ENCODE measurements at places on chromosomes 16 and 17.
A peak's percentile ranks its signal among the peaks of the same experiment; 100 is the strongest.

DNA sequence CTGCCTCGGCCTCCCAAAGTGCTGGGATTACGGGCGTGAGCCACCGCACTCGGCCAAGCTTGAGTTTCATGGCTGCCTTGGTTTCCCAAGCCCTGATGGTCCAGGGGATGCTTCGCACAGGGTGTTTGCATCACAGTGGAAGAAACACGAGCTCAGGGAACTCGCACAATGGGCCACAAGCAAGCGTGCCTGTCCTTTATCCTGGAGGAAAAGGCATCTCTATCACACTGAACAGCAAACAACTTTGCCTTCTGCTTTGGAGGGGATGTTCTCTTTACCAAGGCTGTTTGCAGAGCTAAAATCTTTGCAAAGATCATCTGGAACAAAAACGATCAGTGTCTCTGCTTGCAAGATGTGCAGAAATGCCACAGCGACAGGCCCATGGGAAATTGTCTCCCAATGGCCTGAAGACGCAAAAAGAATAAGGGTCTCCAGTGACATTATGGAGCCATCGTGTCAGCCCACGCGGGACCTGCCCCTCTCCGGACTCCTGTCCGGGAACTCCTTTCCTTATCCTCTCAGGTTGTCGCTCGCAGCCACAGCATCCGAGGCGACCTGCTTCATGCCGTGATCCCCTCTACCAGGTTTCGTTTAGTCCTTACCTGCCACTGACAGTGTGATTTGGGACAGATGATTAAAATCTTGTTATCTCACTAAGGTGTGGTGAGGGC, 44.1 kb upstream of the CBFA2T3 start:
- no peak for DNase-seq

DNA sequence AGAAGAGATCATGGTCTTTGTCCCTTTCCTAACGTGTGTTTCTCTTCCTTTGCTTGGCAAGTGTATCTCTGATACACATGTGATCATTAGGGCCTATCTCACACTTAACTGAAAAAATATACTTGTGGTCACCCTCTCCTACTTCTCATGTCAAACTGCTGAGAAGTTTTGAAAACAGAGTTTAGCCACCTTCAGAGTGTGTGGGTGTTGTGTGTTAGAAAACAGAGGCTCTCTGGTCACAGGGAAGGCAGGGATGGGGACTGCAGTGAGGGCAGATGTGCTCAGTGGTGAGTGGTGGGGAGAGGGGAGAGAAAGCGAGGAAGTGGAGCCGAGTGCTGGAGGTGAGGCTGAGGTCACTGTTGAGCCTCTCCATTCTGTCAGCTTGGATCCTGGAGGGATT, 29.4 kb downstream of the GRB7 start:
- DNase-seq = no peak

GRCh38 chr17:60752873-60753577, 75.4 kb downstream of the BCAS3 start:
- DNase-seq = no peak

DNA sequence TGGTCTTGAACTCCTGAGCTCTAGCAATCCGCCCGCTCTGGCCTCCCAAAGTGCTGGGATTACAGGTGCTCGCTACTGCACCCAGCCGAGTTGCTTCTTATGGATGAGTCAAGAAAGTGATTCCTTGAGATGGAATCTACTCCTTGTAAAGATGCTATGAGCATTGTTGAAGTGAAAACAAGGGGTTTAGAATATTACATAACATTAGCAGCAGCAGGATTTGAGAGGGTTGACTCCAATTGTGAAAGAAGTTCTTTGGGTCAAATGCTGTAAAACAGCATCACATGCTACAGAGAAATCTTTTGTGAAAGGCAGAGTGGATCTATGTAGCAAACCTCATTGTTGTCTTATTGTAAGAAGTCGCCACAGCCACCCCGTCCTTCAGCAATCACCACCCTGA, 72.7 kb downstream of the NT5M start:
- no peak for DNase-seq

- DNase-seq = no peak
These were observed 34.2 kb downstream of the C16orf87 start for GRCh38 chr16:46796764-46797269.

- no peak for DNase-seq
These were observed 473 bp downstream of the SUPT6H start for GRCh38 chr17:28662527-28662829.

DNA sequence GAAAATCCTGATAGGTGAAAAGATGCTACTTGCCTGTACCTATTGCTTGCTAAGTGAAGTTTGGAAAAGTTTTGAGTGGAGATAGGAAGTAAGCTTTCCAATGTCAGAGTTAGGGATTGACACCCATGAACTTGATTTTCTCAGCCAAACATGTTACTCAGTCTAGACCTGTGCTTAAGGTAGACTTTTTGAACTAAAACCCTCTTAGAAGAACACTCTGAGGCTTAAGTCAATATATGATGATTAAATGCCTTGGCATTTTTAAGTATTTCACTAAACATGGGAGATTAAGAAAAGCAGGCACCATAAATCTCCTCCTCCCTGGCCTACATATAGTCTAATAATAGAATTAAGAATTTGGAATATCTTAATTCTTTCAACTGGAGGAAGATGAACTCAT, 785.6 kb upstream of the SOX9 start:
- no peak for DNase-seq

- DNase-seq = no peak
These were observed 674 bp downstream of the ZNF688 start for GRCh38 chr16:30570636-30571444.

DNA sequence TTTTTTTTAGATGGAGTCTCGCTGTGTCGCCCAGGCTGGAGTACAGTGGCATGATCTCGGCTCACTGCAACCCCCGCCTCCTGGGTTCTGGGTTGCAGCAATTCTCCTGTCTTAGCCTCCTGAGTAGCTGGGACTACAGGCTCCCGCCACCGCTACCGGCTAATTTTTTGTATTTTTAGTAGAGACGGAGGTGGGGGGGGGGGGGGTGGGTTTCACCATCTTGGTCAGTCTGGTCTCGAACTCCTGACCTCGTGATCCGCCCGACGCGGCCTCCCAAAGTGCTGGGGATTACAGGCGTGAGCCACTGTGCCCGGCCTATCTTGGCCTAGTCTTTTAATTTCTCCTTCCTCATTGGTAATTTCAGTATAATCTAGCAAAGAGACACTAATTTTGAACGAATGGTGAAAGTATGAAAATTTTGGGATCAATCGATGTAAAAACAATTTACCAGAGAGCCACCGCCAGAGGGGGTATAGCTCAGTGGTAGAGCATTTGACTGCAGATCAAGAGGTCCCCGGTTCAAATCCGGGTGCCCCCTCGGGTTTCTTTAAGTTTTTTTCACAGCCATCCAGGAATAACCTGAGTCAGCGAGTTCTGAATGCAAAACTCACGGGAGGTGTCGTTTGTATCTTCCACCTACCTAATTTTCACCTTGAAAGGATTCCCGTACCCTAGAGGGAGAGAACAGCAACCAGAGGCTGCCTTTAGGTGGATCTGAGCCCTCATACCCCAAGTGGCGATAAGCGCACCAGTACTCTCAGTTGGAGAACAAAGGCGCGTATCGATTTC, 2.5 kb upstream of the LASP1 start:
- peak; percentile 73 for DNase-seq
